ENCODE measurements at places on chromosomes 12 and 14. TPM values are rescaled to one million over a fixed set of nuclear protein-coding genes. Genes with fewer than 3 reads are reported as not detected.
A peak's percentile ranks its signal among the peaks of the same experiment; 100 is the strongest.

The STON2 gene
- total RNA-seq: 26.8 TPM

DNA sequence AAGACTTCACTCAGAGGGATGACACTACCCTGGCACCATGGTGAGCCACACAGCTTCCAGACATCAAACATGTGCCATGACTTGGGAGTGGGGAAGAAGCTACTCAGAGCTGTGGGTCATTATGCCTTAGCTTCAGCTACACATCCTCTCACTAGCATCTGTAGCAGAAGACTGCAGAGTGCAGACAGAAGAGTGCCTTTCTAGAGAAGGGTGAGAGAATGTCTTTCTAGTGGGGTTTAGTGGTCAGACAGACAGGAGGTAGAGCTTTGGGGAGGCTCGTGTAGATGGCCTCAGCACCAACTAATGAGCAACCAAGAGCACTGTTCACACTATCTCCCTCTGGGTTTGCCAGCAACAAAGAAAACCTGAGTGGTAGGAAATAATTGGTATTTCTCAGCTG lies 4.9 kb upstream of the B4GALNT3 start:
- no peak for DNase-seq

DNA sequence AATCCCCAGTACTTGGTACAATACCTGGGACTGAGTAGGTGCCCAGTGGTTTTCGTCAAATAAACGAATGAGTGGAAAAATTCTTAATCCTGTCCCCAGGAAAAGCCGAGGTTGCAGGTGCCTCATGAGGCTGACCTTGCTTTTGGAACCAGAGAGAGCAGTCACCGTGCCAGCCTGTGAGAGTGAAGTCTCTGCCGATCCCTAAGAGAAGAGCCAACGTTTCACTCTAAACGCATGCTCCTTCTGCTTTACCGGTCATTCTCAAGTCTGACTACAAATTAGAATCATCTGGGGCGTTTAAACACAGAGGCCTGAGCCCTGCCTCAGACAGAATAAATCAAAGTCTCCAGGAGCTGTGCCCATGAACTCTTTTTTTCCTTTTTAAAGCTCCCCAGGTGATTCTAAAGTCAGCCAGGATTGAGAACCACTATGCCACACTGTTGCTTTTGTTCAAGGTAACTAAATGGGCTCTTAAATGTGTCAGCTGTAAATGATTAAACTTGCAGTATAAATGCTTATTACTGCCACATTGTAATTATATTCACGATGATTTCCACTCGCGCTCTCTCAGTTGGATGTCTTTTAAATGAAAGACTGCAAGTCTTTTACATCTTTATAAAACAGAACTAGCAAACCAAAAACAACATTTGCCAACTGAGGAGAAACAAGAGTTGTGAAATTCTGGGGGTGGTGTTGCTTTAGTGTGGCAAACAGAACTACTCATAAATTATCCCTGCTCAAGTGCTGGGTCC lies 26.9 kb downstream of the TCP11L2 start:
- no peak for DNase-seq

- DNase-seq: peak; percentile 40
Observed at GRCh38 chr12:120928864-120929652, 24.9 kb upstream of the SPPL3 start.

DNA sequence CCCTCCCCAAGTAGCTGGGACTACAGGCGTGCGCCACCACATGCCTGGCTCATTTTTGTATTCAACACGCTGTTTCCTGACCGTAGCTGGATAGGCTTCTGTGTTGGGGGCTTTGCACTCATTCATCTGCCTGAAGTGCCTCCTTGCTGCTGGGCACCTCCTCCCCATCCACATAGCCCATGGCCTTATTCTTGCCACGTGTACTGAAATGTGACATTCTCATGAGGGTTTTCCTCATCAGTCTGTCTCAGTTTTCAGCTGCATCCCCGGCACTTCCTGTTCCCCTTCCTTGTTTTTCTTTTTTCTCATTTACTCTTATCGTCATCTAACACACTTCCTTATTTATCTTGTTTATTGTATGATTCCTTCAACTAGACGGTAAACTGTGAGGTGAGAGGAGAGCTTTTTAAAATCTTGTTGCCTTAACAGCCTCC lies 36.6 kb downstream of the RCOR1 start:
- DNase-seq: peak; percentile 45

DNA sequence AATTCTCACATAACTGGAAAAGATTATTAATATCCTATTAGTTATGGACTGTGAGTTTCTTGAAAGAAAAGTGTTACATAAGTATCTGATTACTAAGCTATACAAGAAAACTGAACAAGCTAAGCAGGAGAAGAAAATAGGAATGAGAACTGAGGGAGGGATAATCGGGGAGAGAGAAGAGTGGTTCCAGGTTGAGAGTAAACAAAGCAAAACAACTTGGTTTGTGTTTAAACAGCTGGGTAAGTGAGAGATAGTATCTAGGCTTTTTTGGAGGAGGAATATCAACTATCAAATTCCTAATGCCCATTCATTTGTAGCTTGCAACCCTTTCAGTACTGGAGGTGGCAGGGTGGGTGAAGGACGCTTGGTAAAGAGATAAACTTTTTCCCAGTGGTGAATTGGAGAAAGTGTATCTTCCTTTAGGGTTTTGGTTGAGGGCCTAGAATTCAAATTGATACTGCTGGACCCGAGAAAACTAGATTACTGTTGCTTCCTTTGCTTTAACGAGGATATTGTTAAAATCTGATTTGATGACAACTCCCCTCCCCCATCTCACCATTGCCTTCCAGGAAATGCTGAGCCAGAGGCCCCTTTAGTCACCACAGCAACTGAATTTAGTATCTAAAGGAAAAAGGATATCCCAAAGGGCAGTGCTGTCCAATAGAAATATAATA lies 2.0 kb upstream of the SLC2A3 start:
- no peak for DNase-seq

The FAM90A1 gene
- total RNA-seq: 0.37 TPM

DNA sequence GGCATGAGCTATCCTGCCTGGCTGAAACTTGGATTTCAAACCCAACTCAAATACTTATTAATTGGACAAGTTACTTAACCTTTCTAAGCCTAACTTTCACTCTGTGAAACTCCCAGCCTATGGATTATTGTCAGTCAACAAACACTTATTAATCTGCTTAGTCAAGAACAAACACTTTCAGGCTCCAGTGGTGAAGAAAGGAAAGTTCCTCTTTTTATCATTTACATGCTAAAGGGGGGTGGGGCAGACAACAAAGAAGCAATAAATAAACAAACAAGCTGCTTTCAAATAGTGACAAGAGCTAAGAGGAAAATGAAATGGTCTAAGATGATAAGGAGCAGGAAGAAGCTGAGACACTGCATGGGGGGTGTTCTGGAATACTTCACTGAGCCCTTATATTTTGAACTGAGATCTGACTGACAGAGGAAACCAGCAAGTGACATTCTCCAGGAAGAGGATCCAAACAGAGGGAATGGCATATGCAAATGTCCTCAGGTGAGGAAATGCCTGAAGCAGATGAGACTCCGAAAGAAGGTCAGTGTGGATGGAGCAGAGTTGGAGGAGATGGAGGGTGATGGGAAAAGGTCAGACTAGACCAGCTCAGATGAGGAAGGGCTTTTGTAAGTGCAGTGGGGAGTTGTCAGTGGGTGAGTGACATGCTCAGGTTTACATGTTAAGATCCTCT lies 259.6 kb downstream of the ITPR2 start:
- DNase-seq: no peak

GRCh38 chr12:54126696-54127537 lies 61.9 kb downstream of the SMUG1 start:
- DNase-seq: peak; percentile 24

The TBC1D30 gene
- 25.1 TPM for total RNA-seq

- peak; percentile 94 for DNase-seq
Observed at GRCh38 chr12:132506328-132507160, 16.6 kb downstream of the FBRSL1 start.

DNA sequence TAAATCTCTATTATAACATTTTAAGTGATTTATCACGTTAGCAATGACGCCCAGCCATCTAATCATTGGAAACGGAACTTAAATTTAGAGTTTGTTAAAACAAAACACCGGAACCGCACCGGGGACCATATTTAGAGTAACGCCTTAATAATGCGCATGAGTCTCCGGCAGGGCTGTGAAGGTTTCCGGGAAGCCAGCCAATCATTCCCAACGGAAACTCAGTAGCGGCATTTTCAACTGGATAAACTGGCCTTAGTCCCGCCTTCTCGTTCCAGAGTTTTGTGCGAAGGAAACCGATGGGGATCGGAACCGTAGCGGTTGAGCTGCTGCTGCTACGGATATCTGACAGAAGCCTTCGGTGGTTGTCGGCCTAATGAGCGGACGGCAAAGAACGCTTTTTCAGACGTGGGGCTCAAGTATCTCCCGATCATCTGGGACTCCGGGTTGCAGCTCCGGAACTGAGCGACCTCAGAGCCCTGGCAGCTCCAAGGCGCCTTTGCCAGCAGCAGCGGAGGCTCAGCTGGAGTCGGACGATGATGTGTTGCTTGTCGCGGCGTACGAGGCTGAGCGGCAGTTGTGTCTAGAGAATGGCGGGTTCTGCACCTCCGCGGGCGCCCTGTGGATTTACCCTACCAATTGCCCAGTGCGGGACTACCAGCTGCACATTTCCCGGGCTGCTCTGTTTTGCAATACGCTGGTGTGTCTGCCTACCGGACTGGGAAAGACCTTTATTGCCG lies at the start of gene FANCM:
TSS of gene FANCM (plus strand) at position 272 of the 737 bp plus-strand sequence. CDS start at position 374, 102 bp downstream.
- peak; percentile 94 for DNase-seq

GRCh38 chr12:130336723-130337487 lies 782 bp upstream of the PIWIL1 start:
- DNase-seq: peak; percentile 73

DNA sequence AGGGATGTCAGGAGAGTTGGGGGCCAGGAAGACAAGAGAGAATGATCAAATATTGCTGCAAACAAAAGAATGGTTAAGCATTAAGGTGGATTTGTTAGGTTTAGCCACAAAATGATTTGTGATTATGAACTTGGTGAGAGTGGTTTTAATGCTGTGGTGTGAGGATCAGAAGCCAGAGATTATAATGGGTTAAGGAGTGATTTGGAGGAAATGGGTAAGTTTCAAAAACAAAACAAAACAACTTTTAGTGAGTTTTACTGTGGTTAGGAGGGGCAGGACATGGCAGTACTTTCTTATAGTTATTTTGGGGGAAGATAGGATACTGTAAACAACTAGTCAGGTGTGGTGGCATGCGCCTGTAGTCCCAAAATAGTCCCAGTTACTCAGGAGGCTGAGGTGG lies 24.0 kb downstream of the DIP2B start:
- DNase-seq: no peak
